ENCODE measurements at places on chromosomes 4 and X.

- no peak for DNase-seq
These were observed 524 bp upstream of the EXOSC9 start for GRCh38 chr4:121800638-121800960.

DNA sequence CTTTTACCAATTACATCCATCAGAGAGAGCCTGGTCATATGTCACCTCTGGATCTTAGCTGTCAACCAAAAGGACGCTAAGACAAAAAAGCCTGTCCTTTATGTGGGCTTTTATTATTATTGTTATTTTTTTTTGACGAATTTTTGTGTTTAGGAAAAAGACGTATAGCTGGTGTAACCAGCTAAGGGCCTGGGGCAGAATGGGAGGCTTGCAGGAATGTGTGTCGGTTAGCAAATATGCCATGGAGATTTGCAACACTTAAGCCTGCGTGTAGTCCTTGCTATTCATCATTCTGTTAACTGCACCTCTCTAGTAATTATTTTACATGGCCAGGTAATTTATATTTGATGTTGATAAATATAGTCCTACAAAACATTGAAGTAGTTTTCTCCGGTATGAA is 93.5 kb downstream of the TACR3 start:
- no peak for DNase-seq

GRCh38 chr4:110704748-110705439 is 82.0 kb upstream of the PITX2 start:
- no peak for DNase-seq

DNA sequence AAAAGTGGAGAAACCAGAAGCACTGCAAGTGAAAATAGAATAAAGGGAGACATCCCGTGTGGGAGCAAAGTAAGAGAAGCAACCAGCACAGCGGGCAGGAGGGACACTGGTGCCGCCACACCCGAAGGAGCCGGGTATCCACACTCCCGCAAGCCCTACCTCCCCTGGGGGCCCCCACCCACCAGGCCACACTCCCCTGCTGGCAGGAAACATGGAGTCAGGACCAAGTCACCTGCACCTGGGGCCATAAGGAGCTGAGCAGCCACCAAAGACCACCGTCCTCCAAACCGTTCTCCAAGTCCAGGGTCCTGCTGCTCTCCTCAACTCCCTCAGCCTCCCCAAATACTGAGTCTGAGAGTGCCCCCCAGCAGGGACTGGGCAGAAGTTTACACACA is 30.5 kb downstream of the FGFRL1 start:
- no peak for DNase-seq

GRCh38 chr4:48720459-48720858 is 59.6 kb downstream of the FRYL start:
- DNase-seq, result no peak
